ENCODE measurements at places on chromosomes 12 and 14.

GRCh38 chr12:83769151-83769550, 1082.4 kb downstream of the TMTC2 start:
- no peak for DNase-seq

GRCh38 chr12:42422785-42423184, 96.8 kb downstream of the PPHLN1 start:
- no peak for DNase-seq

GRCh38 chr12:113422030-113422885, at the start of gene SDSL:
SDSL (plus strand) TSS chr12:113422380; CDS start chr12:113427983, 5,603 bp downstream.
- no peak for DNase-seq

- no peak for DNase-seq
Observed at GRCh38 chr12:64178122-64178521, 44.0 kb downstream of the KICS2 start.

DNA sequence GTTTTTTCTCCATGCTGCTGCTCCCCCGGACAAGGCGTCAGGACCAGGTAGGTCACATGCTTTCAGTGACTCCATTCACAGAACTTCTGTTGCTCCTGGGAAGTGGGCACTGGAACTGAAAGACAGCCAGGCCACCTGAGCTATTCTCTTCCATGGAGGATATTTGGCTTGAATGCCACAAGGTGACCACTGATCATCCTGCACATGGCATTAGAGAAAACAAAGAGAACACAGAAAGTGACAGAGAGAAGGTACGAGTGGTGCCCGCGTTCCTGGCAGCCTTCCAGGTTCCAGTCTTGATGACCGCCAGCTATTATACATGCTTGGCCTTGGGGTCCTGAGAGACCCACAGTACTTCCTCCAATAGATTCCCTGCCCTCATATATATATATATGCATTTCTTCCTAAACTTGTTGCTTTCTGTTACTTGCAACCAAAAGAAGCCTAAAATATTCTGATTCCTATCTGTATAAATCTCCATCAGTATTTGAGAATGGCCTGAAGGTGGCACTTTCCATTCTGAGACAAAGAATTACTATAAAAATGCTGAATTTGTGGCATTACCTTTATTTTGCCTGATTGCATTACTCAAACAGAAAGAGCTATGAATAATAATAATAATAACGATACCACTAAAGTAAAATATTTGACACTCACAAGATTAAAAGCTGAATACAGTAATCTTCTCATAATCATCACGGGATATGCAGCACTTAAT, 174.9 kb downstream of the FOXN3 start:
- DNase-seq = no peak

DNA sequence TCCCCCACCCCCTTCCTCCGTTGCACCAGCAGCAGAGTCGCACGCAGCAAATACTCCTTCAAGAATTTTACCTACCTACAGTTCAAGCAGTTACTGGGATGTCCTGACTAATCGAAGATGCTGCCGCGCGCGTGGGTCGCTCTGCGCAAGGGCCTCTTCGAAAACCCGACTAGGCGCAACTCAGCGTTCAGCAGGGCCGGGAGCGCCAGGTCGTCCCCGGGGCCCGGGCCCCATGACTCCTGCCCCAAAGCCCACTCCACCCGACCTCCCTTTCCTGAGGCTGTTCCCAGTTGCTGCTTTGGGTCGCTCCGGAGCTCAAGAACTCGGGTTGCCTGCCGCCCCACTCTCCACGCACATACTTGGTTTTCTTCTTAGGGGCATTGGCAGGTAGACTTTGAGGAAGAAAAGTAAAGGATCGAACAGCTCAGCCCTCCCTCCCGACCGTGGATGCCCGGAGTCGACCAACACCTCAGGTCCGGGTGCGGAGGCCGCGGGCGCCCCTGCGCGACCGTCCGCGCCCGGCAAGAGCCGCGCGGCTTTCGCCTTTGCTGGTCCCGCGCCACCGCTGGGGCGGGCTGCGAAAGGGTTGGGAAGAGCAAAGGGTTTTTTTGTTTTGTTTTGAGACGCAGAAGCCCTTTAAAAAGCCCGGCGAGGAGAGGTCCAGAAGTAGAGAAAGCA, 1.9 kb downstream of the BMP4 start:
- no peak for DNase-seq

GRCh38 chr14:94935706-94936300, 165.9 kb upstream of the GSC start:
- no peak for DNase-seq

DNA sequence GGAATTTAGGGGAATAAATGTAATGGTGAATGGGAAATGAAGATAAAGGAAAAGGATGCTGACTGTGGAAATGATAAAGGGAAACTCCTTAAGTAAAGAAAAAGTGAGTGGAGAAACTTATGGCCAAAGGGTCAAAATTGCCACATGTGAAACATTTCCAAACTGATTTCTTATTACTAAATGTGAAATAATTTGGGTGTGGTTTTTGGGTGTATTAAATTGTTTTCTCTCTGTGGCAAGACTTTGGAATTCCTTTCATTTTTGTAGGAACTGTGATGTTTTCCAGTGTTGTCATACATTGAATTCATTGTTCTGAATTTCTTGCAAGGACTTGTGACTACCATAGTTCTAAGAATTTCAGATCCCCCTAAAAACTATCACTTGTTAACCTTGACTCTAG, 1891.5 kb upstream of the SEL1L start:
- no peak for DNase-seq

- no peak for DNase-seq
Observed at GRCh38 chr12:43758247-43758727, 303 bp downstream of the PUS7L start.

Data from stimulated activated CD4-positive, alpha-beta T cell treated with anti-CD3 and anti-CD28 coated beads, Interleukin-1b, Interleukin-23, amount 100 ng/mL, for 1 hour (primary cell).